Activated CD4-positive, alpha-beta T cell treated with anti-CD3 and anti-CD28 coated beads, Interleukin-2, amount 50 U/mL, for 1 hour (primary cell): ENCODE measurements at places on chromosomes 5 and 9.

GRCh38 chr5:131324303-131324702, 60.5 kb downstream of the CDC42SE2 start:
- no peak for DNase-seq

GRCh38 chr5:67793966-67794365, 421.6 kb upstream of the PIK3R1 start:
- no peak for DNase-seq

- DNase-seq: no peak
Observed at GRCh38 chr9:107727086-107727780, 237.7 kb upstream of the KLF4 start.

- no peak for DNase-seq
Observed at GRCh38 chr9:16052757-16053530, 500.1 kb downstream of the CCDC171 start.

DNA sequence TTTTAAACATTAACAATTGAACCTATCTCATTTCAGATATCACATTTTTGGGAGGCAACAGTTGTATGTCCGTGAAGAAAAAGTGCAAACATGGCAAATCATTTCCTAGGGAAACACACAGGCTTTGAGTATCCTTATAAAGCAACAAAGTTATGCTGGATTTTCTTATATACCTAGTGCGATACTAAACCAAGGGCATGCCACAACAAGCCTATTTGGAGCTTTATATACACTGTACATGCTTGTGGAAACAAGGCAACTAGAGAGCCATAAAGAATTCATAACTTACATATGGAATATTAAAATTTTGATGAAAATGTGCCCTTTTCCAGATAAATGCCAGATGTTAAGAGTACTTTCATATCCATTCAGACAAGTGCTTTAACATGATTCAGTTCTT, 191.4 kb downstream of the DCP2 start:
- DNase-seq: no peak

DNA sequence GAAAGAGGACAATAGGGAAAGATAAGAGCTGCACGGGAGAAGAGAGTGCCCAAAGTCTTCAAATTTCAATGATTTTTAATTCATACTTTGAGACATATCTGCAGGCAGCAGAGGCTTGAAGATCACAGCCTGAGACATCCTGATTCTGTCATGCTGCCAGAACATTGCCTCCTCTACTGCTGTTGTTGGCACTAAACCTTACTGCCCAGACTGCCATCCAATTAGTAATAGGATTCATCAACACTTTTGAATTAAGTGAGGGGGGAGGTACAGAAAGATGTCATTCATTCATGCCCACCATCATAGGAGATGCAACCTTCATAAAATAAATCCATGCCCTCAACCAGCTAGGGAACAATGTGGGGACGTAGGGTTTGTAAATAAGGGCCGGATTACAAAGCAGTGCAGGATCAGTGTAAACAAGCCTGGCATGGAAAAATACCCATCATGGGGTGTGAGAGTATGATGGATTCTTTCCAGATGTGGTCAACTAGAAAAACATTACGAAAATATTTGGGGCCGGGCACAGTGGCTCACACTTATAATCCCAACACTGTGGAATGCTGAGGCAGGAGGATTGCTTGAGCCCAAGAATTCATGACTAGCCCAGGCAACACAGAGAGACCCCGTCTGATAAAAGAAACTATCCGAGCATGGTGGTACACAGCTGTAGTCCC, 122.1 kb upstream of the DAPK1 start:
- no peak for DNase-seq

GRCh38 chr5:167701051-167701450, 590.4 kb upstream of the WWC1 start:
- DNase-seq: no peak

GRCh38 chr9:121185178-121185745, 16.4 kb downstream of the RAB14 start:
- no peak for DNase-seq

DNA sequence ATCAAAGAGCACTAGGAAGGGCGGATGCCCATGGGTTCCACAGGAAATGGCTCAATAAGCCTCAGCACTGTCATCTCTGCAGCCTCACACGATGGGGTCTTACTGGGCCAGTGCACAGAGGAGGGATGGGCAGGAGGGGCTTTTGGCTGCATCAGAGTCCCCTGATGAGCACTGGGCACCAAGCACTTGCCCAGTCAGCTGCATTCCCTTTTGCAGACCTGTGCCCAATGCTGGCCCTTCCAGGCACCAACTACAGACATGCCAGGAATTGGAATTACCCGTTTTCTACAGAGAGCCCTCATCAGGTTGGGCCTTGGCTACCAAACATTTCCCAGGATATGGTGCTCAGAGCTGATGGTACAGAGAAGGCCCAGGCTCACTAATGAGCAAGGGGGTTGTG, 182.5 kb downstream of the HSPA4 start:
- no peak for DNase-seq

DNA sequence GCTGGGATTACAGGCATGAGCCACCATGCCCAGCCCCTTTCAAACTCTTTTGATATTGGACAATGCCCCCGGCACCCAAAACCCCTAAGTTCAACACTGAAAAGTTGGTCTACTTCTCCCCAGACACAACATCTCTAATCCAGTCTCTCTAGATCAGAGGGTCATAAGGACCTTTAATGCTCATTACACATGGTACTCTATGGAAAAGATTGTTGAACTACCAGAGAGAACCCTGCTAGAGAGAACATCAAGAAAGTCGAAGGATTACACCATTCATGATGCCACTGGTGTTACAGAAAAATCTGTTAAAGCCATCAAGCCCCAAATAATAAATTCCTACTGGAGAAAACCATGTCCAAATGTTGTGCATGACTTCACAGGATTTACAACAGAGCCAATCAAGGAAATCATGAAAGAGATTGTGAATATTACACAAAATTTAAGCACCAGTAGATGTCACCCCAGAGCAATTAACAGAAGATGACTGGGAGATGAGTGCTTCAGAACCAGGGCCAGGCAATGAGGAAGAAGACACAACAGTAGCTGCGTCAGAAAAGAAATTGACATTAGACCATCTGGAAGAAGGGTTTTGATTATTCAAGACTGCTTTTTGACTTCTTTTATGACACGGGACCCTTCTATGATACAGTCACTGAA, 28.3 kb upstream of the NIPAL4 start:
- peak; percentile 6 for DNase-seq

DNA sequence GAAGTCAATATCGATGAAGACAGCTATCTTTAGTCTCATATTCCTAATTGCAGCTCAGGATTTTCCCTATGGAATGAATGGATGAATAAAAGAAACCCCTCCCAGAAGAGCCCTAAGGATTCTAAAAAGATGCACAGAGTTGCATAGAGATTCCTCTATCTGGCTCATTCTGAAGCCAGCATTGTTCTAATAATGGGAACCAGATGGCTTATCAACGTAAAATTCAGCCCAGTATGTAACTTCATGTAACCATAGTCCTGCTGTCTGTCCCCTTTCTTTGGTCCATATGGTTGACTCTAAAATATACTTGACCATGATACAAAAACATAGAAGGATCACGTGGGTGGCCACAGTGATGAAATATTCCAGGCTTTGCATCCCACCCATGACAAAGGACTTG, 508.6 kb downstream of the RASEF start:
- no peak for DNase-seq

GRCh38 chr9:115625954-115626353, 508.0 kb upstream of the TNC start:
- DNase-seq: no peak

GRCh38 chr5:125196481-125197111, 450.2 kb upstream of the ZNF608 start:
- no peak for DNase-seq

GRCh38 chr5:132525299-132525724, 18.0 kb downstream of the IL5 start:
- DNase-seq: no peak

DNA sequence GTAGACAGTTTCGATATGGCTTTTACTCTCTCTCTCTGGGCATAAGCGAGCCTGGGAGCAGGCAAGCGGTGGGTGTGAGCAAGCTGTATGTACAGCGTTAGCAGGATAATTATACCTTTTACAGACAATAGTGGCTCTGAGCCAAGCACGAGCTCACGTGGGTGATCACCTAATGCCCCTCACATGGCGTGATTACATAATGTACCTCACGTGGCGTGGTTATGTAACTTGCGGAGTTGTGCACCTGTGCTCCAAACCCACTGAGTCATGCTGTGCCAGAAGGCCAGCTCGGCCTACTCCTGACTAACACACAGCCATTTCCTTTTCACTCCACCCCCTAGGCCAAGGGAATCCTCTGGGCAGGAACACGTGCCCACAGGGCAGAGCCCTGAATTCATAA, 797.2 kb downstream of the EFNA5 start:
- no peak for DNase-seq

- DNase-seq: no peak
Observed at GRCh38 chr9:86577420-86578333, 223.5 kb upstream of the TUT7 start.

DNA sequence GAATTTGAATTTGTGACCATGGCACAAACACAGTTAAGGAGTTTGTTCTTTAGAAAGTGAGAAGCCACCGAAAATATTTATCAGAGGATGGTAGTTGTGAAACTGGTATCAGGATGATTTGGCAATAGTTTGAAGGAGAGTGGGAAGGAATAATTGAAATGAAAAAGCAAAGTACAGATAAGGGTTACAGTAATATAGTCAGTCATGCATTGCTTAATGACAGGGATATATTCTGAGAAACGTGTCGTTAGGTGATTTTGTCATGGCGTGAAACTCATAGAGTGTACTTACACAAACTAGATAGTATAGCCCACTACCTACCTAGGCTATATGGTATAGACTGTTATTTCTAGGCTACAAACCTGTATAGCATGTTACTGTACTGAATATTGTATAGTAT, 84.2 kb downstream of the GPBP1 start:
- no peak for DNase-seq

DNA sequence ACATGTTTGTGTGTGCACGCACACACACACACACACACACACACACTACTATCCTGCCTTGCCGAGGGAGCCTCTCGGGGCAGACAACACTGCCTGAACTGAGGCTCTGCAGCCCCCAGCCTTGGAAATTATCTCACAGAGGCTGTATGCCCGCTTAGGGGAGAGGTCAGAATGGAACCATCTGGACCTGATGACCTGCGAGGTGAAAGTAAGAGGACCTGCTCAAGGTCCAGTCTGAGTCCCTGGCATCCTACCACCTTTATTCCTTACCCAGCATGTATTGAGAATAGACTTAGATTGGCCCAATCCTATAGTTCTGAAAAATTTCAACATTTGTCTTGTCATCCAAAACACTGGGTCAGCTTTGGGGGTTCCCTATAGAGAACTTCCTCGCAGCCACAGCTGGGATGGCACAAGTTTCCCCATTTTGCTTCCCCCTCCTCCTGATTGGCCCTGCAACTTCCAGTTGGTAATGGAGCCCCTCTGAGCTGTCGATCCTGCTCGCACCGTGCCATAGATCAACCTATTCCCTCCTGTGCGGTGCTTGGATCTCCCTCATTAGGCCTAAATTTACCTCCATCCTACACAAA, 10.2 kb downstream of the MVB12B start:
- DNase-seq: no peak

DNA sequence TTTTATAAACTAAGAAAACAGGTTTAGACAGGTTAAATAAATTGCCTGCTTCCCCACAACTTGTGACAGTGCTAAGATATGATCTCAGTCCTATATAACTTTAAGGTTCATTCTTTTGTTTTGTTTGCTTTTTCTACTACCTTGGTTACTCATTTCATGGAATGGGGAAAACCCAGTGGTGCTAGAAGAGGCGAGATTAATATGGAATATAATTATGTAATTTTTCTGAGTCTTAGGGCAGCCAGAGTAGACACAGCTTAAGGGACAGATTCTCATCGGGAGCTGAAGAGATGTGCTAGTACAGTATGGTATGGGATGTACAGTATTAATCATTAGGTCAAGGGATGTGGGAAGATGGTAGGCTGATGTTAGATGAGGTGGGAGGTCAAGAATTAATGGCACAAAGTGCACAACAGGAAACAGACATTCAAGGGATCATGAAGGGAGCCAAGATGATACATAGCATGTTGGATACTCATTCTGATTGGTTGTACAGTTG, 6.2 kb downstream of the TRIM32 start:
- no peak for DNase-seq

GRCh38 chr5:16159636-16160035, 20.0 kb downstream of the MARCHF11 start:
- no peak for DNase-seq

DNA sequence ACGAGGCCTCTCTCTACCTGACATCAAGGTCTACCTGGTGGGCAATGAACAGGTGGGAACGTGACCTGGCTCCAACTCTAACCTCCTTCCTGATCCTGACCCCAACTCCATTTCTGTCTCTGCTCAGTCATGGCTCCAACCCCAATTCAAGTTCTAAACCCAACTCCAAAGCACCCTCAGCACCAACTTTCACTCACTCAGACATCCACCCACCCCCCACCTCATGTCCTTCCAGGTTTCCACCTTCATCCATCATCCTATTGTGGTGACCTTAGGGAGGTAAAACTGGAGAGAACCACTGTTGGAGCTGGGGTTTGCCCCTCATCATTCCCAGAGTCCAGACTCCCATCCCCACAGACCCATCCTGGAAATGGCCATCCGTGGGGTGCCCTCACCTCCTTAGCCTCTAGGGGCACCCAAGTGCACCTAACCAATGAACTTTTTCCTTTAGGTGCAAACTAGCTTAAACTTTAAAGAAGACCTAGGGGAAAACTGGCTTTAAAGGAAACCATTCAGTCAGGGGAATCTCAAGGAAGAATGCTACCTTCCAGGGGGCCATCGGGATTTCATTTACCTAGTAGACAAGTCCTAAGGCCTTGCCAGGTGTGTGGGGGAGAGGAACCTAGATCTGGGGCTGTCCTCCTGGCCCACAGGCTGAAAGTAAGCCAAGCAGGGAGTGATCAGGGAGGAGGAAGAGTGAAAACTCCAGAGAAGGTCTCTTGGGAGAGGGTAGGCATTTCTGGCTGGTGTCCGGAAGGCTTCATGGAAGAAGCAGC, 11.3 kb downstream of the RGS14 start:
- DNase-seq: peak; percentile 39

GRCh38 chr5:6721442-6721841, 8.2 kb downstream of the TENT4A start:
- DNase-seq: no peak

DNA sequence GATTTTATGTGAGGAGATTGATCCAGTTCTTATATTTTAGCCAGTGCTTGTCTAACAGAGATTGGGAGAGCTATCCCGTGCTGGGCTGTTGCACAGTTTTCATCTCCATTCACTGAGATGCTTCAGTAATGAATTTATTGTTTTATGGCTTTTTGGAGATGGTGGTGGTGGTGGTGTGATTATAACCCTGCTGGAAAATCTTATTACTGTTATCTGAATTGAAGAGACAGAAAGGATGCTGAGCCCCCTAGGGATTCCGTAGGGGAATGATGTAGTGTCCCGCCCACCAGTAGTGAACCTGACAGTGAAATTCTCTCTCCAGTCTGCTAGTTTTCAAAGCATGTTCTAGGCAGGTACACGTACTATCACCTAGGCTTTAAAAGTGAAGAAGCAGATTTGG, 1.9 kb downstream of the RAI14 start:
- DNase-seq: no peak

GRCh38 chr5:178765753-178766300, 35.4 kb upstream of the ZNF354A start:
- DNase-seq: no peak
